ENCODE measurements at places on chromosomes 2 and 18. TPM values are rescaled to one million over a fixed set of nuclear protein-coding genes. Genes with fewer than 3 reads are reported as not detected.

DNA sequence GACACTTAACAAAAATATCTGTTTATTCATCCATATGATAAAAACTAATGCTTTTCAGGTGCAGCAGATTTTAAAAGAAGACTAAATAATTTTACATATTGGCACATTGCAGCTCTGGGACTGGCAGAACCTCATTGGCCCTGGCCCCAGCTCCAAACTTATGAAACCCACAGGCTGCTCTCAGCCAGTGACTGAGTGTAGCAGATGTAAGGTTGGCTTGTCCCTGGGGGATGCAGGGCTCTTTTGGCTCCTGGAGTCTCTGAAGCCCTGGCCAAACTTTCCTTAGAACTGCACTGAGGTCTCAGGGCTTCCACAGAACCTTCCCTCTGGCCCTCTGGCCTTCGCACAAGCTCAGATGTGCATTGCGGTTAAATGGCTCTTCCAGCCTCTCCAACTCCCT is 725.0 kb upstream of the SOX11 start:
- no peaks in the 10 kb centered on the region for H3K4me1 ChIP-seq
- H3K36me3 ChIP-seq = no peaks in the 10 kb centered on the region
- DNase-seq = no peak
- no peak overlapping the region for H3K4me3 ChIP-seq
- H3K27ac ChIP-seq = no peak overlapping the region

DNA sequence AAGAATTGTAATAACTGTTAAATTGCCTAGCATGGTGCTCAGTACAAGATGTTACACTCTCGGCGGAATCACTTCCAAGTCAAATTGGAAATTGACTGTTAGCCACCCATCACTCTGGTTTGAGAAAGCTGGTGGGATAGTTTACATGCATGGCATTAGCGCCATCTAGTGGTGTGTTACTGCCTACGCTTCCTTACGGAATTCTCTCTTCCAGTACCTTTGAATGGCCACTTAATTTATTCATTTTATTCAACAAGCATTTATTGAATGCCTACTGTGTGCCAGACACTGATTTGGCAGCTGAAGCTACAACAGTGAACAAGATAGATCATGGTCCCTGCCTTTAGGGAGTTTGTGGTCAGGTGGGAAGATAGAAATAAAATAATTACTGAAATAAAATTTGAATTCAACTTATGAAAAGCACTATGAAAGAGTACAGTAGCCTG is 171.2 kb downstream of the TMEM247 start:
- DNase-seq = peak; percentile 60
- no peaks in the 10 kb centered on the region for H3K27me3 ChIP-seq

- H3K4me3 ChIP-seq = peak overlapping the region; percentile 13
- peaks cover 5% of the 10 kb centered on the region for H3K27me3 ChIP-seq
- DNase-seq = peak; percentile 62
- H3K36me3 ChIP-seq = no peaks in the 10 kb centered on the region
Measured at GRCh38 chr2:169329688-169330554, 32.4 kb downstream of the LRP2 start.

GRCh38 chr2:28661589-28662001 is 90.0 kb upstream of the PPP1CB start:
- DNase-seq = no peak
- H3K4me3 ChIP-seq = no peak overlapping the region
- no peaks in the 10 kb centered on the region for H3K36me3 ChIP-seq
- H3K27ac ChIP-seq = peak overlapping the region; percentile 9
- H3K27me3 ChIP-seq = no peaks in the 10 kb centered on the region
- peaks cover 28% of the 10 kb centered on the region for H3K4me1 ChIP-seq

DNA sequence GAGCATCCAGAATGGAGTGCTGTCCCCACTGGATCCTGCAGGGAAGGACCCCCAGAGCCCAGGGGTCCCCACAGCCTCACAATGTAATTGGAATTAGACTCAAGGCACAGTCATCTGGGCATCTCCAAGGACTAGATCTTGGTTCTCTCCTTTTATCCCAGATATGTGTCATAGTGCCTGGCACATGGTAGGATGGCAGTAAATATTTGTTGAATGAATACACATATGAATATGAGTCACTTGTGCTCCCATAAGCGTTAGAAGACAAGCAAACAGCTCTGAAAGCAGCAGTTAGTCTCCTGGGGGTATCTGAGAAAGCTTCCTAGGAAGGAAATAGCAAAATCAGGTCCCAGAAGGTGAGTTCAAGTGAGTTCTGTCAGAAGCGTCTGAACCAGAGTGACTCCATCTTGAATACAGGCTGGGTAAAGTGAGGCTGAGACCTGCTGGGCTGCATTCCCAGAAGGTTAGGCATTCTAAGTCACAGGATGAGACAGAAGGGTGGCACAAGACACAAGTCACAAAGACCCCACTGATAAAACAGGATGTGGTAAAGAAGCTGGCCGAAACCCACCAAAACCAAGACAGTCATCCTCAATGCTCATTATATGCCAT is 234.1 kb upstream of the ID2 start:
- H3K27me3 ChIP-seq = no peaks in the 10 kb centered on the region
- no peaks in the 10 kb centered on the region for H3K4me1 ChIP-seq
- no peaks in the 10 kb centered on the region for H3K36me3 ChIP-seq
- no peak for DNase-seq
- no peak overlapping the region for H3K4me3 ChIP-seq

DNA sequence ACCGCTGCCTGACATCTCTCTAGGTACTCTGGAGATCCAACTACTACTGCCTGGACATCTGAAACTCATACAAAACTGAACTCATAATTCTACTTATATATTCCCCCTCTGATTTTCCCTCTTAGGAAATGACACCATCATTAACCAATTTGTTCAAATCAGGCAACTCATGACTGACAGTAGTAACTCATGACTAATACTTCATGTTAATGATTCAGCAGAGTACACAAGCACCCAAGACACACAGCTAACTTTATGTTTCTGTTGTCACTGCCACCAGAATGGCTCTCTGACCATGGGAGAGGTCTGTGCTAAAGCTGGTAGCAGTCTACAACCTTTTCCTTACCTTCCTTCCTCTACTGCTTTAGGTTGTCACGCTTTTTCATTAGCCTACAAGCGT is 91.1 kb downstream of the ITSN2 start:
- no peak overlapping the region for H3K4me3 ChIP-seq
- H3K27me3 ChIP-seq = no peaks in the 10 kb centered on the region
- no peaks in the 10 kb centered on the region for H3K4me1 ChIP-seq
- no peak for DNase-seq
- H3K36me3 ChIP-seq = no peaks in the 10 kb centered on the region
- H3K27ac ChIP-seq = no peak overlapping the region

DNA sequence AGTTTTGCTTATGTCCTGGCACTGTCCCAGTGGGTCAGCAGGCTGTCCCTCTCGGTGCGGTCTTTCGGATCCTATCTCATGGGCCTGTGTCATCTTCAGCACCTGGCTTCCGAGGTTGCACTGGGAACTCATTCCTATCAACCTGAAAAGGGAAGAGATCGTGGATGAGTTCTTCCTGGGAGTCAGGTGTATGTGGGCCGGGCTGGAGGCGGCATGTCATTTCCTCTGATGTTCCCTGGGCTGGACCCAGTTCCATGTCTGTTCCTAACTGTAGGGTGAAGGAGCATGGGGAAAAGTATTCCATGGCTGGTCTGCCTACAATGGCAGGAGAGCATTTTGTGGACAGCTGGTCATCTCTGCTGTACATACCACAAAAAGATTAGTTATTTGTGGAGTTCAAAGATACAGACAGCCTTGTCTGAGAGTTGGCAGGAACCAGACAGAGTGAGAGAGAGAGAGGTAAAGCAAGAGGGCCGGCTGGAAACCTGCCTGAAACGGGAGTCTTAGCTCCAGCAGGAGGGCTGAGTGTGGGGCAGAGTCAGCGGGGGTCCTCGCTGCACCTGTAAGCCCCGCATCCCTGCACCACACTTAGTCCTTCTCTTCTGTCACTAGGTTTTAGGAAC is 25.2 kb downstream of the FAM228A start:
- no peak for DNase-seq
- H3K4me3 ChIP-seq = no peak overlapping the region
- no peak overlapping the region for H3K27ac ChIP-seq
- H3K27me3 ChIP-seq = no peaks in the 10 kb centered on the region

GRCh38 chr18:46148810-46149209 is 44.6 kb downstream of the HAUS1 start:
- H3K4me1 ChIP-seq = peaks cover 14% of the 10 kb centered on the region
- no peaks in the 10 kb centered on the region for H3K36me3 ChIP-seq
- no peak for DNase-seq
- H3K27me3 ChIP-seq = no peaks in the 10 kb centered on the region
- H3K27ac ChIP-seq = no peak overlapping the region

DNA sequence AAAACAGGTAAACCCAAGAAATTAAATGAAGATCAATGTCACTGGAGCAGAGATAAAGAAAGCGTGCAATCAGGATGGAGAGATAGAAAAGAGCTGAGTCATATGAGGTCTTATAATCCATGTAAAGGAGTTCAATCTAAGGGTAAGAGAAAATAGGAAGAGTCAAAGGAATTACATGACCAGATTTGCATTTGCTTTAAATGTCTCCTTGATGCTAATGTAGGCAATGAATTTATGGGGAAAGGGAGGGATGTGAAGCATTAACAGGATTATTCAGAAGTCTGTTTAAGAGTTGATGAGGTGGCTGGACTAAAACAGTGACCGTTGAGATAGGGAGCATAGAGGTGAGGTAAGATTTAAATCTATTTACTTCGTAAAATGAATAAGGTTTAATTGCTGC is 623.1 kb downstream of the MBD2 start:
- H3K27me3 ChIP-seq = no peaks in the 10 kb centered on the region
- H3K4me3 ChIP-seq = no peak overlapping the region
- DNase-seq = no peak
- no peaks in the 10 kb centered on the region for H3K4me1 ChIP-seq
- no peak overlapping the region for H3K27ac ChIP-seq

DNA sequence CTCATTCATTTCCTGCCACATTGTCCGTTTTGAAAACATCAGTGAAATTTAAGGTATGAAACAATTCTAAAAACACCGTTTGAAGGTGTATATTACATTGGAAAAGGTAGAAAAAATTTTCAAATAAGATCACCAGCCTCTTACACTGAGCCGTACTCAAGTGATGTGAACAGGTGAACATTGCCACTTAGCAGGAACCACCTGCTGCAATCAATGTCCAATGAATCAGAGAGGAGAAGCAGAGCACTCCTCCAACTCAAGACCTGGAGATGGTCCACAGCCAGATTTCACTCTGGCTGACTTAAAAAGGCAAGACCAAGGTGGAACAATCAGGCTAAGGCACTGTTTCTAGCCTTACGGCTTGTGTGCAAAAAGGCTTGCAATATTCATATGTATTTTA is 110.3 kb upstream of the TTN start:
- no peak for DNase-seq
- H3K36me3 ChIP-seq = no peaks in the 10 kb centered on the region
- no peak overlapping the region for H3K4me3 ChIP-seq
- no peak overlapping the region for H3K27ac ChIP-seq

The TUBB8B gene
- total RNA-seq = not detected

The SIX3 gene
- total RNA-seq = not detected

The CKAP2L gene
- total RNA-seq = 1.9 TPM

The DPP10 gene
- 0.68 TPM for total RNA-seq

The LDLRAD4 gene
- total RNA-seq = 26.6 TPM
